ENCODE measurements at places on chromosomes 13 and 19.

- no peak for DNase-seq
These were observed 261.9 kb upstream of the SOX21 start for GRCh38 chr13:94974015-94974951.

- no peak for DNase-seq
These were observed 663 bp upstream of the PLA2G4C start for GRCh38 chr19:48111280-48111679.

GRCh38 chr19:13937479-13938300, 527 bp downstream of the PODNL1 start:
- DNase-seq = no peak

DNA sequence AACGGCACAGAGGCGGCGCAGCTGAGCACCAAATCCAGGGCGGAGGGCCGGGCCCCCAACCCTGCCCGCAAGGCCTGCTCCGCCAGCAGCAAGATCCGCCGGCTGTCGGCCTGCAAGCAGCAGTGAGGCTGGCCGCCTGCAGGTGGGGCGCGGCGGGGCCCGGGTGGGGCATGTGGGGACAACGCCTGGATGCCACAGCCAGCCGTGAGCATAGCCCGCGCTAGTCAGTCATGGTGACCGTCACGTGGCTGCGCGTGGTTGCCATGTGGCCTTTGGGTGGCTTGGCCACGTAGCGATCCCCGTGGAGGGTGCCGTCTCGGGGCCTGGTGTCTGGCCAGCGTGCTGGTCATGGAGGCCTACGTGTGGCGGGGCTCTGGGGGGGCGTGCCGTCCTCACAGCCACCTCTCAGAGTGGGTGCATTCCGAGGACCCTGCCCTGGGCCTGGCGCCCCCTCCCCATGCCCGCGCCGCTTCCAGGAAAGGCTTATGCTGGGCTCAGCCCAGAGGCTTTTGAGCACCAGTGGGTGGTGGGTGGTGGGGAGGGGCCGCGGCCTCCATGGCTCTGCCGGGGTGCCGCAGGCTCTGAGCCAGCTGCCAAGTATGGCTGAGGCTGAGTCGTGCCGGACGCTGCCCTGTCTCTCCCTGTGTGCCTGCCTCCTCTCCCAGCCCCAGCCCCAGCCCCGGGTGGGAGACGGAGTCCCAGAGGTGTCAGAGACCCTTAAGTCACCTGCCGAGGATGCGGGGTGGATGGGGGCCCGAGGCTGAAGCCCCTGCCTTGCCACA, 11.1 kb downstream of the CBARP start:
- no peak for DNase-seq

- no peak for DNase-seq
These were observed 43.1 kb downstream of the NFIC start for GRCh38 chr19:3409346-3410064.

- peak; percentile 17 for DNase-seq
These were observed 8.1 kb downstream of the FARP1 start for GRCh38 chr13:98150832-98151479.

DNA sequence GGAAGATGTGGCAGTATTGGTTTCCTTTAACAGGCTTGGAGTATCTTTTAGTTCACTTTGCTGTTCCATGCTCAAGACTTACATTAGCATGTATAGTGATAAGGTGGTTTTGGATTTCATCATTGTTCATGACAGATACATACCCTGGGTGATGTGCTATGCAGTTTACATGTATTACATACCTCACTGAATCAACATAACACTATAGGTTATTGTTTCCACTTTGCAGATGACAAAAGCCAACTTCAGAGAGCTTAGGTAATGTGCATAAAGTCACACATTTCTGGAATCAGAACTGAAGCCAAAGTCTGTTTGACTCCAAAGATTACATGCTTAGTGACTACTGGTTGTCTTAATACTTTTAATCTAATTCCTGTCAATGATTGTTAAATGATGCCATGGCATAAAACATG, 7.1 kb downstream of the COMMD6 start:
- no peak for DNase-seq

DNA sequence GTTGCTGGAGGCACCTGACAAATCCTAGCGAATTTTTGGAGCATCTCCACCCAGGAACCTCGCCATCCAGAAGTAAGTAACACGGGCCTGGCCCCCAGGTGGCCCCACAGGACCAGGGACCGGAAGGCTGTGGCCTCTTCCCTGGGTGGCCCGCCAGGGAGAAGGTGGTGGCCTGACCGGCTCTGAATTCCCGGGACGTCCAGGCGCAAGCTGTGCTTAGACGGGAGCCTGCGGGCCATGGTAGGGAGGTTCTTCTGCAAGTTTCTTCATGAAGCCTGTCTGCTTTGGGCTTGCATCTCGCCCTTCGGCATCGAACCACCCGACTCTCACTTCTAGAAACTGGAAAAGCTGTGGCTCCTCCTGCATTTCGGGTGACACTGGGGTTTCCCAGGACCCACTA, 47.4 kb downstream of the KDM4B start:
- no peak for DNase-seq

- no peak for DNase-seq
These were observed 5.5 kb downstream of the RPL28 start for GRCh38 chr19:55391191-55391670.

DNA sequence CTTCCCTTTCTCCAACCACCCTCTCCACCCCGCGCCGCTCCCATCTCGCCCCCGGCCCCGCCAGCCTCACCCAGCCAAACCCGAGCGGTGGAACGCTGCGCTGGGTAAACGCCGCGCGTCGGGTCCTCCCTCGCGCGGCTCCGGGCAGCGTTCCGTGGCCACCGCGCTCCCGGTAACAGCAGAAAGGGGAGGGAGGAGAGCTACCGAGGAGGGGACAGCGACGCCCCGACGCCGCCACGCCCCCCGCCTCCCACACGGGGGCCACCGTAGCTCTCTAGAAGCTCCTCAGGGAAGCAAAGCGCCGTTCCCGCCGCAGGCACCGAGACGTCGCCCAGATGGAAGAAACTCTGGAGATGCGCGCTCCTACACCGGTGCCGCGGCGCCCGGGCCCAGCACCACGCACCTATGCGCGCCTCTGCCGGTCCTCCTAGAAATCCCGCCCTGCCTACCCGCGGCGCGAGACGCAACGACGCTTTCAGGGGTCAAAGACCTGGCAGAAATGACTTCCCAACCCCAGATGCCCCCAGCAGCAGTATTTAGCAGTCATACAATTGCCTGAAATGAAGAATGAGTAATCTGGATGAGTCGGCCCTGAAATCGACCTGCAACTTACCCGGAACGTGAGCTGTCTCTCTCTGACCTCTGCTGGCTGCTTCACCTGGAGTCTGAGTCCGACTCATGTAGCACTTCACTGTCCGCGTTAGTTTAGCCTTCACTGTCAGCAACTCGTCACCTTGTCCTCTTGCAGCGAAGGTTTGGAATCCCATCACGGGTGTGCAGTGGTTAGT, at the start of gene RUBCNL:
TSS of gene RUBCNL (minus strand) at position 189 of the 788 bp plus-strand sequence. CDS start 14,777 bp downstream, outside the sequence.
- DNase-seq = no peak

DNA sequence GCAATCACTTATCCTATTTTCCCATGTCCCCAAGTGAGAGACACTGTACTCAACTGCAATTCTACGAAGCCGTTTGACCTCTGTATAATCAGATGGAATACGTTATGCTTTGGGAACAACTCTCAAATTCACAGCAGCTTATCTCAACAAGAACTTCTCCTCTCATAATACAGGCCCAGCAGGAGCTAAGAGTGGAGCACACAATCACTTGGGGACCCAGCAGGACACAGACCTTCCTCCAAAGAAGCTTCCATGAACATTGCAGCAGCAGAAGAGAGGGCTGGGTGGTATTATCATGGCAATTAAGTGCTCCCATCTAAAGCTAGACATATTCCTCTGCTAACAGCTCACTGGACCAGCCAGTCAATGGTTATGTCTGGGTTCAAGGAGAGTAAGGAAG, 428.3 kb upstream of the MIR17HG start:
- no peak for DNase-seq

- DNase-seq = no peak
These were observed 1.3 kb downstream of the UBL3 start for GRCh38 chr13:29849071-29849631.

Data from NCI-H2107 (cell line).